Brain microvascular endothelial cell (primary cell): ENCODE measurements at places on chromosomes 7 and 10.

GRCh38 chr10:132245056-132245455 lies 58.3 kb downstream of the DPYSL4 start:
- DNase-seq: no peak

DNA sequence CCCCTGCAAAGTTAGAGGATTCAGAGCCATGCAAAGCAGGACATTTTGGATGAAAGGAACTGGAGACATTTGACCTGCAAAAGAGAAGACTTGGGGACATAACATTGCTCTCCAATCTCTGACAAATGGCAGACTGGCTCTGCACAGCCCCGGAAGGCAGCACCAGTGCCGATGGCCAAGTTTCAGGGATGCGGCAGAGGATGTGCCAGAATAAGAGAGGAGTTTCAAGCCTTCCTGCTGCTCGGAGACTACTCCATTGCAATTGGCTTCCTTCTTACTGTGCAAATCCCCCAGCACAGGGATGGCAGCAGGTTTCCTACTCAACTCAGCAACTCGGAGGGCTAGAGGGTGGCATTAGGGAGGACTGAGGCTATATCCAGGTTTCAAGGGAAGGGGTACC lies 268.8 kb upstream of the ZMIZ1 start:
- no peak for DNase-seq

DNA sequence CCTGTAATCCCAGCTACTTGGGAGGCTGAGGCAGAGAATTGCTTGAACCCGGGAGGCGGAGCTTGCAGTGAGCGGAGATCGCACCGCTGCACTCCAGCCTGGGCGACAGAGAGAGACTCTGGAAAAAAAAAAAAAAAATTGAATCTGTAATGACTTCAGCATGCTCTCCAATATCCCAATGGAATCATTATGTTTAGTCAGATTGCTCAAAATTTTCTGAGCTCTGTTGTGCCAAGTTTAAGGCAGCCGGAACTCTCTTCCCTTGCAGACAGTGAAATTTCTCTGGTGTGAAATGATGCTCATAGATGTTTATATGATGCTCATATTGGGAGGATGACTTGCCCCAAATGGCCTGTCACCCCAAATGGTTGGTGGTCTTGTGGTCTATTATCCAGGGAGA lies 180.9 kb downstream of the CTTNBP2 start:
- DNase-seq: no peak

DNA sequence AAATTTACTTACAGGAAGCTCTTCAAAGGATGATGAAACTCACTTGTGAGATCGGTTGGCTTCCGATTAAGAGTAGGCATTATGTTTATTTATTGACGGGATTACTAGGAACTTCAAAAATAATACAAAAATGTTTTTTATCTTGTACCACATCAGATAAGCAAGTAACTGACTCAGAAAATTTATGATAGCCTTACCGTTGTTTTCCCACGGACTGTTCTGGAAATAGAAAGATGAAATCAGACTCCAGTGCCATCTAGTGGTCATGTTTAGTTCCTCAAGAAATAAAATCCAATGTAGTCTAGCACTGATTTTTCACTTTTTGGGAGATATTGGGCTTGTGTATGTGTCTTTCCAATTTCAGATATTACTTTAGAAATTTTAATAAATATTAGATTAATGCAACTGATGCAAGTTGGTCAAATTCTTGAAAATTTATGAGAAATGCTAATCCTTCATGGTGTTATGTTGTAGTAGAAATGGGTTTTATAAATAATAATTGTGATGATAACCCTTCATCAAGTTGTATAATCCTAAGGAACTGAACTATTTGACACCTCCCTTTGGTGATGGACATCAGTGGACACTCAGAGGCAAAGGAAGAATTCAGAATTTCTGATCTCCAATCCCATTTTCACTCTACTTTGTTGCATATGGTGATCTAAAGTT lies 168.8 kb downstream of the TMEM26 start:
- DNase-seq: peak; percentile 64

- no peak for DNase-seq
Observed at GRCh38 chr7:149818536-149818840, 19.7 kb upstream of the ZNF862 start.

DNA sequence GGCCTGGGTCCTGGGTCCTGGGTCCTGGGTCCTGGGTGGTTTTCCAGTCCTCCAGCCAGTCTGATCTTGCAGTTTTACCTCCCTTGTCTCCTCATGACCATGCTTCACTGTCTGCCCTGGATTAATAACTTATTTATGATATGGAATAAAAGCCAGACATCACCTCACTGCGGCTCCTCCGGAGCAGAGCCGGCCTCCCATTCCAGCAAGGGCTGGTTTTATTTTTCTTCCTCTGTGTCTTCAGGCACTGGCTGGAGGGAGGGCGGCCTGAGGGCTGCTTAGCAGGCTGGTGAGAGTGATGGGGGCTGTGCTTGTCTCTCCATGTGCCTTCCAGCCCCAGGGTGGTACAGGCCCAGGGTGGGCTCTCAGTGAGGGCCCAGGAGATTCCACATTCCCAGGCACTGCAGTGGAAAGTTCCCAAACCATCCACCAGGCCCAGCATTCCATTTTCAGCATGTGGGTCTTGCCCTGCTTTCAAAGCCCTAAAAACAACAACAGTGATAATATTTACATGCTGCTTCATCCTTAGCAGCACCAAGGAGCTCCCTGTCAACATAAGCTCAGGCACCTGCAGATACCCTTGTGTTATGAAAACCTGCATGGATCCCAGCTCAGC lies 12.6 kb downstream of the ADAMTS14 start:
- no peak for DNase-seq

DNA sequence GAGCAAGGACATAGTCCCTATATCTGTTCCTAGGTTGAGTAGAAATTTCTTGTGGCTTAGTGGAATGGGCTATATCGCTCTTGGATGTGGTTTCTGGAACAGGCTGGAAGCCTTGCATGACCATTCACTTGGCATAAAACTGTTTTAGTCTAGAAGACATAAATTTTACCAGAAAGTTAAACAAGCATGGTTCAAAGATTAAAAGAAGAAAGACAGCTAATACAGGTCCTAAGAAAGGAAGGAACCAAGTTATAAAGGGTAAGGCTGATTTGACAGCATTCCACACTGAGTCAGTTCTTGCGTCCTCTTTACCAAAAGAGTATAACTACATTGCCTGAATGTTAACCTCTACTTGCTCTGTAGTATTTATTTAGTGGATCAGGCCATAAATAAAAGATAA lies 724.2 kb downstream of the SORCS1 start:
- DNase-seq: no peak

- DNase-seq: no peak
Observed at GRCh38 chr10:20093600-20093999, 277.4 kb downstream of the PLXDC2 start.

- no peak for DNase-seq
Observed at GRCh38 chr10:96290368-96291133, 13.7 kb upstream of the DNTT start.

- no peak for DNase-seq
Observed at GRCh38 chr10:5198386-5198785, 1.7 kb downstream of the AKR1C4 start.

- DNase-seq: no peak
Observed at GRCh38 chr7:38276096-38276877, 2.9 kb upstream of the TARP start.

DNA sequence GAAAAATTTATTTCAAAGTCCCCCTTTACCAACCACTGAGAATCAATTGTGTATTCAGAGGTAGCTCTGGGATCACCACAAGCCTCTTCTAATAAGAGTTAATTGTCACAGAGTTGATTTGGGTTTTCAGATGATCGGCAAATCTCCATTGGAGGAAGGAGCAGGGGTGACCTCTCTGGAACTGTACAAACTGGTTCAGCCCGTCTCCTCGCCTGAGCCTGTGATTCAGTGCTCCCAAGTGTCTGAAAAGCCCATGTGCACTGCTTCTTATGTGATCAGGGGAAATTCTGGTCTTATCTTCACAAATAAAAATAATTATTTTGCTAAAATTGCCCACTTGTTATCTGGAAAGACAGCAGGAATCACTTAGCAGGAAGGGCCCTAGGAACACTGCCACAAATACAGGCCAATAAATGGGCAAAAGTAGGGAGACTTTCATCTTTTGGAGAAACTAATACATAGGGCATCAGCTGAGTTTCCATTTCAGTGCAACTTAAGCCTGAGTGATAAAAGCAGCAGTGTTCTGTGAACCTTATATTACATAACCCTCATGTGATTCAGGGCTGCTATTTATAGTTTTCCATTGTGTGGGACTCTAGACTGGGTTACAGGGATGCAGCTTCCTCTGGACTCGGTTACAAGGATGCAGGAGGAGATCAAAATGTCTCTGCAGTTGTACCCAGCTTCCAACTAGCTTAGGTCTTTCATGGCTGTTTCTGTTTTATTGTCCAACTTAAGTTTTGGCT lies 32.3 kb downstream of the CDK1 start:
- DNase-seq: peak; percentile 48

DNA sequence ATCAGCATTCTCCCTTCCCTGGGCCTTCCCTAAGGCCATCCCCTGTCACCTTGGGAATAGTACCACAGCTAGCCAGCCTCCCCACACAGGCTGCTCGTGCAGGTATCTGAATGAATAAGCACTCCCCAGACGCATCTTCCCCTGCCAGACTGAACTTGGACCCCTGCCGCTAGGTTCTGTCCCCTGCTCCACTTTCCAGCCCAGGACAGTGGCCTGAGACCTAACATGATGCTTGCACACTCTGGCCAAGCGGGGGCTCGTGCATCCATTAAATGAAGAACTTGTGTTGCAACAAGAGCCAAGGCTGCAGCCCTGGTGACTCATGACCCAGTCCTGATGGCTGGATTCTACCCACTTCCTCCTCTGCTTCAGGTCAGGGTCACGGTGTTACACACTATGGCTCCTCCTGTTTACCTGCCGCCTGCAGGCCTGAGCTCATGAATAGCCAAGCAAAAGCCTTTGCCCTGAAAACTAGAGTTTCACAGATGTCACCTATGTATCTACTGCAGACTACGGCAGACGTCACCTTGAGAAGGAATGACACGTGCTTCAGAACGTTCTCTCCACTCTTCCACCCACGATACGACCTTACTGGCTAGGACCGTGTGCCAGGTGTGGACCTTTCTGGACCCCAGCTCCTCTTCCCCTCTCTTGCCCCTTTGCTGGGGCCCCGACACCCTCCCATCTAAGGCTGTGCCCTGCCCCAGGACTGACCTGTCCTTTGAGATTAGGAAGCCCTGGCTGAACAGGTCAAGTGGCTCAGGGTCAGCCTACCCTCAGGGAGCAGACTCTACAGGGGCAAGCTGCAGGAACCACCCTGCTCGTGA lies 6.5 kb downstream of the ASB13 start:
- peak; percentile 53 for DNase-seq
